ENCODE measurements at places on chromosomes 13 and 19.

DNA sequence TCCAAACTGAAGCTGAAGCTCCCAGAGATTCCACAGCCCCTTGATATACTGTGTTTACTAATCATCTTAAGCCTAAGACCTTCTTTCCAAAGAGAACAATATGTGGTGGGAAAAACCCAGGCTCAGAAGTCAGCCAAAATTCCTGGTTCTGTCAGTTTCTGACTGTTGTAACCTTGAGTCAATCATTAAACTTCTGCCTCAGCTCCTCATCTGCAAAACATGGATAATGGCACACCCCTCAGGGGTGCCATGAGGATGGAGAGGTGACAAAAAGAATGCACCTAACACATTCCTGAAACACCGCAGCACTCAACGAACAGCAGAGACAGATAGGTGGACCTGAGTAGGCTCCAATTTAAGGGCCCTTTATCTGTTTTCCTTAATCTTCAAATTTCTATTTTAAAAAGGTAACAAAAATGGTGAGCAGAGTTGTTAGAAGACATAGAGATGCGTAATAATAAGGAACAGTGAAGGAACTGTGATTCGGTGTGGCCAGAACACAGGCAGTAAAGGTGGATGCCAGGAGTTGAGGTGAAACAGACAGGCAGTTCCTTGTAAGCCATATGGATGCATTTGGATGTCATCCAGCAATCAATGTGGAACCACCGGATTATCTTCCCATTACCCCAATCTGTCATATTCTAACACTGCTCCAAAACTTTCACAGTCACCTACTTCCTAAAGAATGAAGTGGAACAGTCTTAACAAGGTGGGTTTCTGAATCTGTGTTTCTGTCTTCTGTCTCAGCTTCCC lies 56.6 kb upstream of the DOCK9 start:
- DNase-seq = no peak

- no peak for DNase-seq
These were observed 786.6 kb upstream of the SLITRK6 start for GRCh38 chr13:86585835-86586234.

- DNase-seq = no peak
These were observed 98.0 kb upstream of the DIAPH3 start for GRCh38 chr13:60261432-60262351.

DNA sequence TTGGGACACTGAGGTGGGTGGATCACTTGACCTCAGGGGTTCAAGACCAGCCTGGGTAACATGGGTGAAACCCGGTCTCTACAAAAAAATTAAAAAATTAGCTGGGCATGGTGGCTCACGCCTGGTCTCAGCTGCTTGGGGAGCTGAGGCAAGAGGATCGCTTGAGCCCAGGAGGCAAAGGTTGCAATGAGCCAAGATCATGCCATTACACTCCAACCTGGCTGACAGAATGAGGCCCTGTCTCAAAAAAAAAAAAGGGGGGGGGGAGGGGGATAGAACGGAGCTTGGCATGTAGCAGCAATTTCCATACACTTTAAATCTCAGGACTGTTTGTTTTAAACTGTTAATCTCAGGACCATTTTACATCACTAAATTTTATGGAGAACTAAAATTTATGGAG lies 2.2 kb downstream of the ACP7 start:
- DNase-seq = no peak

GRCh38 chr13:78712831-78713230 lies 53.9 kb upstream of the OBI1 start:
- DNase-seq = no peak

GRCh38 chr13:51246418-51247277 lies 24.4 kb downstream of the FAM124A start:
- no peak for DNase-seq

DNA sequence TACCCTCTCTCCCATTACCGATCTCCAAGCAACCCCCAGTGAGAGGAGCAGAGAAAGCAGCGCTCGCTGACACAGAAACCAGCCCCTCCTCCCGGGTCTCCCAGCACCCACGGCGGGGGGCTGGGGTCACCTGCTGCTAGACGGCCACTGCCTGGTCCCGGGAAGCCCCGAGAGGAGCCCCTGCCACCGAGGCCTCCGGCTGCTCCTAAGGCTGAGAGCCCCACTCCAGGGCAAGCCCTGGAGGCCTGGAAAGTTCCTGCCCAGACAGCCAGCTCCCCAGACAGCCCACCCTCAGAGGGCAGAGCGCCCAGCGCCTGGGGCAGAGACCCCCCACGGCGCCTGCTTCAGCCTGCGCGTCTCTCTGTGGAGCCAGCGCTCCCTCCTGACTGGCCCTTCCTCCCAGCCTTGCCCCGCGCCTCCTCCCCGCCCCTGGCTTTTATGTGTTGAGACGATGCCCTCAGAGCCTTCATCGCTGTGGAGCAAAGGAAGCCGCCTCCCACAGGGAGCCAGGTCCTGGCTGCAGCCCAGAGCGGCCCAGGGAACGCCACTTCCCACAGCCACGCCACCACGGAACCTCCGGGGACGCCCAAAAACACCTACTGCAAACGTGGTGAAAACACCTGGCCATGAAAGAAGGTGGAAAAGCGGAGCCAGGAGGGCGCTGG lies 51.1 kb downstream of the MLLT1 start:
- no peak for DNase-seq

DNA sequence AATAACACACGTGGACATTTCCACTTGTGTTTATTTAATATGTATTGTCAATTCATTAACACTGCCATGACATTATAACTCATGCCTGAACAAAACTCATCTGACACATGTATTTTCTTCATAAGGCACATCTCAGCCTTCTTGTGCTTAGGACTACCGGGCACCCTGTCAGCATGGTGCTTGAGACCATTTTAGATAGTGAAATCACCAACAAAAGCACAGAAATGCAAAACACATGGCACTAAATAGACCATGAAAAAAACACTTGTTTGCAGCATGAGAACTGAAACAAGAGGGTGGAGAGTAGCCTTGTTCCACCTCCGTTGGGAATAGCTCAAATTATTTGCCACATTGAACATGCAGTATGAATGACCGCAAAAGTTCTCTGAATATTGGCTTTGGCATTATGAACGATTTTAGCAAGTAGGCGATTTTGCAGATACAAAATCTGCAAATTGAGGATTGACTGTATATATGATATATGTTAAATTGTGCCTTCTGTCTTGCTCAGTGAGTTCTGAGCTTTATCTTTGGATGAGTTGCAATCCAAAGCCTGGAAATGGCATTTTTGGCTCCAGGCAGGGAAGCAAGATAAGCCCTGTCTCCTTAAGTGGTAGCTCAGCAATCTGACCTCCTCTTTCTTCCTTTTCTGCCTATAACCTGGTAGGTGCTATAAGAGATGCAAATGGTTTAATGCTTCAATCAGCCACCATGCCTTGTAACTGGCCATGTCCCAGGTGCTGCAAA lies 328.2 kb downstream of the HS6ST3 start:
- no peak for DNase-seq

GRCh38 chr13:94454334-94454733 lies 25.1 kb downstream of the DCT start:
- no peak for DNase-seq

- no peak for DNase-seq
These were observed 20.4 kb downstream of the LMO7 start for GRCh38 chr13:75656425-75656989.

- no peak for DNase-seq
These were observed 9.4 kb downstream of the DCT start for GRCh38 chr13:94470126-94470525.

DNA sequence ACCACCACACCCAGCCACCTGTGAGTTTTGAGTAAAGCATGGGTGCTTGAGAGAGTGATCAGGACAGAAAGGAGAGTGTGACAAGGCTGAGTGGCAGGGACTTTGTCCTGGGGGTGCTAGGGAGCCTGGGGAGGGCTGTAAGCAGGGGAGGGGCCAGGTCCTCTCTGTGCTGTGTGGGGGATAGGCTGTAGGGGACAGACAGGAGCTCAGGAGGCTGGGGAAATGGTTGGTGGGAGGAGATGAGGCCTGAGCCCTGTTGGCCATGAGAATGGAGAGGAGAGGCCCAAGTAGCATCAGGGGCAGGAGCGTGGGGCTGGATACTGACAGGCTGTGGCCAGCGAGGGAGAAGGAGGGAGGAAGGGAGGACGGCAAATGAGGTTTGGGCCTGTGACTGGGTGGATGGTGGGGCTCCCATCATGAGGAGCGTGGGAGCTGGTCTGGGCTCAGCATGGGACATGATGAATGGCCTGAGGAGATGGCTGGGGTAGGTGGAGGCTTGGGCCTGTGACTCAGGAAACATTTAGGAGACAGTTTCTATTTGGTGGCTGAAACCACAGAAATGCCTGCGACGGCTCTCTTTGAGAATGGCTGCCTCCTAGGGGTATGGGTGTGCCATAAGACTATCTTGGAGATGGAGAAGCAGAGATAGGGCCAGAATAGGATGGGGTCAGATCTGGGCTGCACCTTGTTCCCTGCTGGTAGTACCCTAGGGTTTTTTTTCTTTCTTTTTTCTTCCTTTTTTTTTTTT lies 25.0 kb downstream of the GRIN2D start:
- DNase-seq = no peak

GRCh38 chr13:31920727-31921100 lies 110.9 kb upstream of the FRY start:
- DNase-seq = no peak

GRCh38 chr13:100045355-100045754 lies 43.5 kb upstream of the PCCA start:
- DNase-seq = no peak

- no peak for DNase-seq
These were observed 73.6 kb upstream of the STK24 start for GRCh38 chr13:98650396-98651107.

DNA sequence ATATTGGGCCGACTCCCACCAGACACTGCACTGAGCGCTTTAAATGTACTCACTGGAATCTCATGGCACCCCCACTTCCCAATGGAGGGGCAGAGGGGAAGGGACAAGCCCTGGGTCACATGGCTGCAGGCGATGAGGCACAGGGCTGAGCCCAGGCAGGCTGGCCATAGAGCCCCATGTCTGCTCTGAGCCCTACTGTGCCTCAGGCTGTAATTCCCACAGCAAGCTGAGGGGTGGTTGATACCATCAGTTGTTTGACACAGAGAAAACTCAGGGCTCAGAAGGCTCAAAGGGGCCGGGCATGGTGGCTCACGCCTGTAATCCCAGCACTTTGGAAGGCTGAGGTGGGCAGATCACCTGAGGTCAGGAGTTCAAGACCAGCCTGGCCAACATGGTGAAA lies 25.1 kb downstream of the RFX1 start:
- no peak for DNase-seq

GRCh38 chr19:46962030-46962570 lies 57.5 kb upstream of the NPAS1 start:
- DNase-seq = no peak

GRCh38 chr13:51495316-51495715 lies 42.5 kb upstream of the INTS6 start:
- no peak for DNase-seq

- no peak for DNase-seq
These were observed 10.2 kb downstream of the ZNF653 start for GRCh38 chr19:11495481-11495880.

DNA sequence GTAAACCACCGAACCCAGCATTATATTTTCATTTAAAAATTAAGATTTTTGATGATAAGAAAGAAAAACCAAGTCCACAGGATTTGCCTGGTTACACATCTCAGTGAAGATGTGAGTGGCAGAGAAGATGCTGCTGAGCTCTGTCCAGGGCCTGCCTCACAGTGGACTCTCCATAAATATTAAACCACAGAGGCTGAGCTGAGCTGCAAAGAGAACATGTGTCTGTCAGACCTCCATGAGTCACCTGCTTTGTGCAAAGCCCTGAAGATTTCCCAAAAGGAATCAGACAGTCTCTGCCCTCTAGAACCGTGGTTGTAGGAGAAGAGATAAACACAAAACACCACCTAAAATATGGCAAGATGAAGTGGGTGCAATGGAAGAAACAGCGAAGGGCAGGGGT lies 127.2 kb upstream of the TSC22D1 start:
- DNase-seq = no peak

DNA sequence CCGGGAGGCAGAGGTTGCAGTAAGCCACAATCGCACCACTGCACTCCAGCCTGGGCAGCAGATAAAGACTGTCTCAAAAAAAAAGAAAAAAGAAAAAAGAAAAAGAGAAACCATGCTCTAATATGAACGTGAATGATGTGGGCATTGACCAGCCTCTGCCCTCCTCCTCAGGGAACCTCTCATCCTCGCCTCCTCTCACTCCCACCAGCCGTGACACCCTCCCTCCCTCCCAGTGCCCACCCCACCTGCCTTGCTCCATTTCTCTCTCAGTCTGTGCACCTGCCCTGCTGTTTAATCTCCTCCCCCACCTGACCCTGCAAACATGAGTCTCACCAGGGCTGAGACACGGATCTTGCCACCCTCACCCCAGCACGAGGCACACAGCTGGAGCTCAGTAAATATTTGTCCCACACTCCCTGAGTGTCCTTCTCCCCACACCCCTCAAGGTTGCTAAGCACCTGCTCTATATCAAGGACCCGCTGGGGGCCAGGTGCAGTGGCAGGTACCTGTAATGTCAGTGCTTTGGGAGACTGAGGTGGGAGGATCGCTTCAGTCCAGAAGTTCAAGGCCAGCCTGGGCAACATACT lies 7.5 kb upstream of the BCAT2 start:
- DNase-seq = no peak

GRCh38 chr13:30675717-30676116 lies 58.0 kb downstream of the USPL1 start:
- no peak for DNase-seq

DNA sequence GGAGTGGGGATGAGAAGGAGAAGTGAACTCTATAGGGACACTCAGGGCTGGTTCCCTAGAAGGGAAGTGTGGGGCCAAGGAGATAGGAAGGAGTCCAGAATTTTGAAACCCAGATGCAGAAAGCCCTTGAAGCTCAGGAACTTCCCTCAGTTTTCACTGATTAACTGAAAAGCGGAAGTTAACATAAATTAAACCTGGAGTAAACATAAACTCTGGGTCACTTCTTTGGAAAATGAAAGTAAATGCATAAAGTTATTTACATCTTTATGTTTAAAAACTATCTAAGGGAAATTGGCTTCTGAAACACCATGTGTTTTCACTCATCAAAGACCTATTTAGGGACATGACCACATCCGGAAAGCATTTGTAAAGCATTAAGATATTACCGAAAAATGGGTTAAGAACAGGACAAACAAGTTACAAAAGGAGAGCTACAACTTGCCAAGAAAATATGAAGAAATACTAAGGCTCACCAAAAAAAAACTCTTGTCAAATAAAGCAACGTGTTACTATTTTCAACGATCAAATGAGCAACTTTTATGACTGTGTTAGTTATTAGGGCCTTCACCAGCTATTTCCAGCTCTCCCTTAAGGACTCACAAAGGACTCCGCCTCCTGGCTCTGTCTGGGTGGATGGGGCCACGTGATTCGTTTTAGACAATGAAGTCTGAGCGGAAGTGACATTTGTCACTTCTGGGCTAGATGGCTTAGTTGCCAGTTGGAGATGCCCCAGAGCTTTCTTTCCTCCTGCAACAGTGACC lies 439.1 kb upstream of the ZNF507 start:
- DNase-seq = no peak

All from T-helper 2 cell (primary cell).